ENCODE measurements at places on chromosomes 3 and 15.

DNA sequence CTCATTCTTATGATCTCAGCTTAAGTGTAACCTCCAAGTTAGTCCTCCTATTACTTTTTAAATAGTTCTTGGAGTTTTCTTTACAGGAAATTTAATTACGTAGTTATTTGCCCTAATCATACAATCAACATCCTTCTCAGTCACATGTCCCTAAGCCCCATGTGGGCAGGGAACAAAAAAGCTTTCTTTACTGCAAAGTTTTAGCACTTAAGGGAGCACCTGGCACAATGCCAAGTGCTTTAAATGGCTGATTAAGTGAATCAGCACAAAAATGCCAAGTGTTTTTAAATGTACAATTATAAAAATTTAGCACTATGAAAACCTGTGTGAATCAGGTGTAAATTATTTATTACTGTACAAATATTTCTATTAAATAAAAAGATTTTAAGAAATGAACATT lies 445.3 kb downstream of the C3orf38 start:
- no peak for DNase-seq

DNA sequence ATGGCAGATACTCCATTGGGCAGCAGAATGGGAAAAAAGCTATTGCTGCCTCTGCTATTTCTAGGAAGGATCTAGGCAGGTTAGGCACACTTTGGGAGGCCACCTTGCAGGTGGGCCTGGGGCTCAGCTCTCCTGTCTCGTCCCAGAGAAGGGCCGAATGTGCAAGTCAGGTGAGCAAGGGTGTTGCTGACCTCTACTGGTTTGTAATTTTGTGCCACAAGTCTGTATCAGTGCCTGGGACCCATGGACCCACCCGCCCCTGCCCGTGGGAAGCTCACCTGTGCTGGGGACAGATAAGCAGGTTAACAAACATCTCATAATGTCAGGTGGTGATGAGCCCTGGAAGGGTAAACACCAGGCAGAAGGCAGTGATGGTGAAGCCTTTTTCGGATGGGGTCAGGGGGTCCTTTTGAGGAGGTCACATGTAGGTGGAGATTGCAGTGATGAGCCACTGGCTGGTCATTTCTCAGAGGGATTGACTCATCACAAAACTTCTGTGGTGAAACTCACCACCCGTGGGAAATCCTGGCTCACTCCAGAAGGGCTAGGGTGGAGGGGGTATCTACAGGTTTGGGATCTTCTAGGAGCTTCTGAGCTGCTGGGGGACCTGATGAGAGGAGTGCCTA lies 161.3 kb downstream of the KLF13 start:
- peak; percentile 69 for DNase-seq

- no peak for DNase-seq
Measured at GRCh38 chr3:186512570-186513302, 31.4 kb downstream of the CRYGS start.

DNA sequence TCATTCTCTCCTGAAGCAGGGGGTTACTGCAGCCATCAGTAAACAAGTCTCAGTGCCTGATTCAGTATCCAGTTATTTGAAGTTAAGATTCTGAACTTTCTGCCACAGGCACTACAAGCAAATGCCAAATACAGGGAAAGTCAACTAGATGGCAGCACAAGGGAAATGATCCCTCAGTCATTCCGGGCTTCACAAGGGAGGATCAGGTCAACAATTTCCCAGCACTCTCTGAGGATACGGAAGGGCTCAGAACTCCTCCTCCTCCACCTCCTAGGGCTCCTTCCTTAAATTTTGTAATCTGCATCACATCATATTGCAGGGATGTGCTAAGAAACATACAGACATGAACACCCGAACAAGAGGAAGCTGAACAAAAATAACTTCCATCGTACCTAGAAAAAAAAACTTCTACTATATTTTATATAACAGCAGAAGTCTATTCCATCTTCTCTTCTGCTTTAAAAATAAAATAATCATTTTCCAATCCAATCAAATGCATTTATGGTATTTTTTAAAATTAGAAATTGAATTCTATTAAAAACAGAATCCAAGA lies 187.1 kb downstream of the FMN1 start:
- DNase-seq: no peak

GRCh38 chr15:62748196-62748595 lies 294.4 kb upstream of the TPM1 start:
- DNase-seq: no peak

GRCh38 chr3:186024210-186024609 lies 84.7 kb downstream of the ETV5 start:
- no peak for DNase-seq

DNA sequence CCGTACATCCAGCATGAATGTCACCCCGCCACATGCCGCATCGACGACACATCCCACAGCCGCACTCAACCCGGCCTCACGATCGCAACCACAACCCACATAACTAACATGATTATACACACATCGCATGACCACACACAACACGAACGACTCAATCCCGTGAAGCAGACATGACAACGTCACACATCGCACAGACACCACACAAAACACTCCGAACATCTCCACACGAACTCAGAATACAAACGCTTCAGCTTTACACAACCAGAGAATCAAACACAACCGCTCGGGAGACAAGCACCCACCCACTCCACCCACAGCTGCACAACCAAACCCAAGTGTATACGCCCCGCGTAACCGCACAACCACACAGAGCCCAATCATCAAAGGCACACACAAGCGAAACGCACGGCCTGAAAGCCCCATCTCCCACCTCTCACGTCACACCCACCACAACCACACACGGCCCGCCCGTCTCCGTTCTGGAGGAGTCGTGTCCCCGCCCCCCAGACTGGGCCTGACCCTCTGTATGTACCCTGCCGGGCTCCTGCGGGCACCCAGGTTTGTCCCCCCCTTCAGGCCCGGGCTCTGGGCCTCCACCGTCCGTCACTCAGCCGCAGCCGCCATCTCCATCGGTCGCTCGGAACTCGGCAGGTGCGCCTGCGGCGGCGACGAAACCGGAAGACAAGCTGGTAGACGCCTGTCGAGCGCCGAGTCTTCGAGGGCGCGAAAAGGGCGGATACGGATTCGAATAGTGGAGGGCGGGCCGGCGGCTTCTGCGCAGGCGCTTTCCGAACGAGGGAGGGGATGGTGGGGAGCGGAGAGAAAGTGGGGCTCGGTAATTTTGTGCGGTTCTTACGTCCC lies at the start of gene RBSN:
Gene RBSN, minus strand, starts transcription at position 646 of the 861 bp plus-strand sequence. CDS start 3,028 bp downstream, outside the sequence.
- peak; percentile 96 for DNase-seq

GRCh38 chr3:146189519-146190173 lies 28.7 kb upstream of the PLOD2 start:
- no peak for DNase-seq

DNA sequence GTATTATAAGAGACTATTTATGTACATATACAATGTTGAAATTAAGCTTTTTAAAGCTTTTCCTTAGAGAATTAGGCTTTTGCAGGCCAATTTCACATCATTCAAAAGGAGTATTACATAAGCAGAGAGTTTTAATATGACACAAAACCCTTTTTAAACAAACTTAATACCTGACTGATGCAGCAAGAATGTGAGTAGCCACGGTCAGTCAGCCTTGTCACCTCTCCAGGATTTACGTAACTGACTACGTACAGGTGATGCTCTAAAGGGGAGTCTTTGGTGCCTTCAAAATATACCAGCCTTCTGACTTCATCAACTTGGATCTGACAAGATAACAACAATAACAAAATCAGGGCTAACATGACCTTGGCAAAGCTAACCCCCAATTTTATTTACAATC lies 44.2 kb upstream of the IGDCC4 start:
- DNase-seq: no peak

- DNase-seq: no peak
Measured at GRCh38 chr3:178794711-178795110, 258.5 kb downstream of the KCNMB2 start.

- DNase-seq: no peak
Measured at GRCh38 chr3:17909714-17910113, 167.3 kb upstream of the TBC1D5 start.

GRCh38 chr3:126109880-126110235 lies 25.9 kb upstream of the SLC41A3 start:
- peak; percentile 63 for DNase-seq

- DNase-seq: no peak
Measured at GRCh38 chr3:62293051-62293780, 80.1 kb downstream of the FEZF2 start.

DNA sequence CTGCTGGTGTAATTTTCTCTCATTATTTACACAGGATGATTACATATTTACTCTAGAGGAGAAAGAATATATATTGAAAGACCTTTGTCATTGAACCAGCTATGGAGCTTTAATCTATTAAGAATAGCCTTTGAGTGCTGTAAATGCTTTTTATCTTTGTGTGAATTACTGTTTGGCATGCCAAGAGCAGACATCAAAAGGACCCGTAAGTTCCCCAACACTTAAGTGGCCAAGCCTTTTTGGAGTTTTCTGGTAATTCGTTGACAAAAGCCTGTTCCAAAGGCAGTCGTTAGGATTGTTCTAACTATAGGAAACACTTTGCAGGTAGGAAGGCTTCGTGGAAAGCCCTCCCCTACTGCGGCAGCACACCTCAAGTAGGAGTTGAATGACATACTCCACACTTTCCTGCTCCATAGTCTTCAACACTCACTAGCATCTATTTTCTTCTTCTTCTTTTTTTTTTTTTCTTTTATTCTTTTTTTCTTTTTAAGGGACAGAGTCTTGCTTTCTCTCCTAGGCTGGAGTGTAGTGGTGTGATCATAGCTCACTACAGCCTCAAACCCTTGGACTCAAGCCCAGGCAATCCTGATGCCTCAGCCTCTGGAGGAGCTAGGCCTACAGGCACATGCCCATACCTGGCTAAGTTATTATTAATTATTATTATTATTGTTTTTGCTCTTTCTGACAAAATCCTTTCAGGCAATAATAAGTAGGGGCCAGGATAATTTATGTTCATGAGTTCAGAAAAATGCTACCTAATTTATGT lies 98.6 kb downstream of the SUCNR1 start:
- no peak for DNase-seq

- DNase-seq: no peak
Measured at GRCh38 chr15:71114066-71114680, 1.1 kb upstream of the THSD4 start.

DNA sequence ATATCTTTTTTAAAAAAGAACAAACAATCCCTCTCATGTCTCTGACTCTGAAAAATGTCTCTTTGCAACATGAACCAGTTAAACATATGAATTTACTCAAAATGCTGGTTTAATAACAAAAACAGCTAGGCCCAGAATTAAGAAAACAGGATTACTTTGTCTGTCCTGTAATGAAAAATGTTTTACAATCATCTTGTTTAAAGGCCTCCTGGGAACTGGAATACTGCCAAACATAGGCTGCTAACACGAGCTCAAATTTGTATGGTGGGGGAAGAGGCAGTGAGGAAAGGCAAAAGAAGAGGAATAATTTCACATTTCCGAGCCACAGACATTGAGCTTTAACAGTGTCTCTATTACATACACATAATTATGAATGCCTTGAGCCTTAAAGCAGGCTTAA lies 61.7 kb upstream of the PPIB start:
- no peak for DNase-seq

DNA sequence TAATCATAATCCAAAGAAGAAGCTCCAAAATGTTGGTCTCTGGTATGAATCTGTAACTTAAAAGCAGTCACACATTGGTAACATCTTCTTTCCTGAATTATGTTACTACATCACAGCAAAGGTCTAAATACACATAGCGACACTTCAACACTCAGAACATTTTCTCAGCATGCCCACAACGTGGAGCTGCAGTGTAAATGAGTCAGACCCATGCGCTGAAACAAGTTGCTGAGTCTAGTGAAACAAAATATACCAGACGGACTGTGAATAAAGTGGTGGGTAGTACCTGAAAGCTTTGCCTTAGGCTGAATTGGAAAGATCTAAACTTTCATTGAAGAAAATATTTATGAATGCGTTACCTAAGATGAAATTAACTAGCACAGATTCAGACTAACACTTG lies 33.2 kb upstream of the GOLGA8B start:
- DNase-seq: no peak

GRCh38 chr3:45246241-45246640 lies 20.2 kb upstream of the TMEM158 start:
- DNase-seq: no peak

DNA sequence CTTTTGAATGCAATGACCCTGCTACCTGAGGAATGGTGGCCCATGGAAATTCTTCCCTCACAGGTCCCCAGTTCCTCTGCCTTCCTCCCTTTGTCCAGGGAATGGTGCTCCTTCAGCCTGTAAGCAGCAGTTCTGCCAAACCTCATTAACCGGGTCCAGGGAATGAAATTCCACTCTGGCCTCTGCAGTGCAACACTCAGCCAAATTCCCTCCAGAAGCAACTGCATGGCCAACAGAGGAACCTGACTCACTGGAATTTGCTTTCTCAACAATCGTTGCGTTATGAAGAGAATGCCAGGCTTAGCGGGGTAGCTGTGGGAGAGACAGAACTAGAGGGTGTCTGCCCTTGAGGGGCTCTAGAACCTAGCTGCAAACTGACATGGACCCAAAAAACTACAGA lies 449.4 kb upstream of the PROK2 start:
- no peak for DNase-seq

DNA sequence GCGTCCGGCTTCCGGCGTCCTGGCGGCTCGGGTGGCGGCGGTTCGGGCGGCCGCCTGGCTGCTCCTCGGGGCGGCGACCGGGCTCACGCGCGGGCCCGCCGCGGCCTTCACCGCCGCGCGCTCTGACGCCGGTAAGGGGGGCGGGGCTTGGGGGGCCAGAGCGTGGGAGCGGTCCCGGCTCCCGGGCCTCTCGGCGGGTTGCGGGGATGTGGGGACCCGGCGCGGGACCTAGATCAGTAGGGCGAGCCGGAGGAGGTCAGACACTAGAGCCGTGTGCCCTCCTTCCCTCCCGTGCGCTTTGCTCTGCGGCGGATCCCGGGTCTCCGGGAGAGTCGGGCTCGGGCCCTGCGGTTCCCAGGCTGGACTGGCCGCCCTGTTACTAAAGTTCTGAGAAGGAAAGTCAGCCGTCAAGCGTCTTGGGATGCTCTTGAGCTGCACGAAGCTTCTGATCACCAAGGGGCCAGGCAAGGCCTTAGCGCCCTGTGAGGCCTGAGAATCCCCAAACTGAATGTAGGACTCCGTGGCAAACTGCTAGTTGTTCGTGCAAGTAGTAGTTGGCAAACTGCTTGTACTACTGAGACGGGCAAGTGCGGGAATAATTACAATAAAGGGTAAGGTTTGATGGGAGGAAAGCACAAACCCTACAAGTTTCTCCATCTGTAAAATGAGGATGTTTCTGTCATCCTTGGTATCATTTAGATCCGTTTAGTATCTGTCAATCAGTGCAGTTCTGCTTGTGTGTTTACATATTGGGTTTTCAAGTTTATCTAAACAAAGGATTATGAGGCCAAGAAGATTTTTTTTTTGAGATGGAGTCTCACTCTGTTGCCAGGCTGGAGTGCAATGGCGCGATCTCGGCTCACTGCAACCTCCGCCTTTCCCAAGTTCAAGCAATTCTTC lies 587 bp downstream of the PIGX start:
- DNase-seq: peak; percentile 80

GRCh38 chr15:63196842-63197241 lies 7.4 kb downstream of the RAB8B start:
- no peak for DNase-seq

- DNase-seq: no peak
Measured at GRCh38 chr3:23567917-23568316, 237.8 kb upstream of the UBE2E1 start.

Data from coronary artery (tissue), 2 donors.